ENCODE measurements at places on chromosomes 3 and 15. TPM values are rescaled to one million over a fixed set of nuclear protein-coding genes. Genes with fewer than 3 reads are reported as not detected.

DNA sequence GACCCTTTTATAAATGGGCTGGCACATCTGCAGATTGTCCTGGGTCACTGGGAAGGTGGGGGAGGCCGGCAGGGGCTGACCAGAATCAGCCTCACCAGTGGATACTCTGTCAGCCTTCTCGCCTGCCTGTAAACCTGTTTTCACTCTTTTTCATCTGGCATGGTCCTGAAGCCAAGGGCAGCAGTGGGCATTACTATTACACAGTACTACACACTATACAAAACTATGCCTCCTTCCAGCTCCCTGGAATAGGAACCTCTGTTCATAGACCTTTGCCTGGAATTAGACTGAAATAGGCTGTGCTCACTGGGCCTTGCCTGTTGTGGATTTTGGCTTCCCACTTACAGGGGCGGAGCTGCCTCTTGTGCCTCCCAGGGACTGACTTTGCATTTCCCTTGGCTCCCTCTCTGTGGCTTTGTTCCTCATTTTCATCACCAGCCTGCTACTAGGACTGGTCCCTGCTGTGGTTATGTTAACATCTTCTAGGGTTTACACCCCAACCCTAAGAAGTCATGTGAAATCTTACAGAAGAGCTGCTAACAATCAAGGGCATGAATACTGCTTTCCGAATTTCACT, 120.7 kb downstream of the FNDC3B start:
- ATAC-seq = no peak

DNA sequence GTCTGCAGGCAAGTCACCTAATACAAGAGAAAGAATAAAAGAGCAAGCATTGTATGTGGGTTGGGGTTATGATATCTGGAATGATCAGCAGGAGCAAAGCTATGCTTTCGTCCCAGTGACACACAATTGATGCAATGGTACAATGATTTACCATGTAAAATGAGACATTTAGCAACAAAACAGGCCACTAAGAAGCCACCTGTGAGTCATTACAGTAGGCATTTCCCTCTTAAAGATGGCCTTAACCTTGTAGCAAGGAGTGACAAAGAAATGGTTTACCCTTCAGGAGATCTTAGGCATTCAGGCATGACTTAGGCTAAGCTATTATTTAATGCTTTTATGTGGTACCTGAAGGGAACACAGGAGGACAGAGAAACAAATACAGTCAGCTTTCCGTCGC, 373.3 kb upstream of the RBMS3 start:
- no peak for ATAC-seq

DNA sequence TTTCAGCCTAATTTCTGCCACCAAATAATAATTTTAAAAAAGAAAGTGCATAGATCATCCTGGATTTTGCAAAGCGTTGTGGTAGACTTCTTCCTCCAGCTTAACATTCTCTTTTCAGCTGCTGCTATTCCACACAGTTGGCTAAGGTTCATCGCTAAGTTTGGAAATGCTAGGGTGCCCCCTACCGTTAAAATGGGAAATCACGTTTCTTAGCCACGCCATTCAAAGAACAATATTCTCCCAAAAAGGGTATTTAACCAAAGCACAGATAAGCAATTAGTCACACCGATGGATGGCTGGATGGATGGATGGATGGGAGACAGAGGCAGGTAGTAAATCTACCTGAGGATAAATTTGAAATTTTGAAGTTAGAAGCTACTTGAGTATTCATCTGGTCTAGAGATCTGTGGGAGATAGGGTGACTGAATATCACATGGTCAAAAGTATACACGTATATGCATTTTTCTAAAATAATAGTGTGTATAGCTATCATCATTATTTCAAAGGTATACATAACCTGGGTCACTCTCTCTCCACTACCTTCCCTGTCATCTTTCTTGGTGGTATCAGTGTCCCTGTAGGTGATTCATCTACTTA, 67.2 kb downstream of the EFHB start:
- peak; percentile 56 for ATAC-seq

ZNF860 gene
- 0.91 TPM for total RNA-seq

RYR3 gene
- not detected for total RNA-seq

All from activated T-helper 17 cell treated with anti-CD3 and anti-CD28 coated beads, Interleukin-2, amount 50 U/mL, for 72 hours (primary cell).